H1 (cell line): ENCODE measurements at places on chromosomes 3 and 15. TPM values are rescaled to one million over a fixed set of nuclear protein-coding genes. Genes with fewer than 3 reads are reported as not detected.
A peak's percentile ranks its signal among the peaks of the same experiment; 100 is the strongest.

DNA sequence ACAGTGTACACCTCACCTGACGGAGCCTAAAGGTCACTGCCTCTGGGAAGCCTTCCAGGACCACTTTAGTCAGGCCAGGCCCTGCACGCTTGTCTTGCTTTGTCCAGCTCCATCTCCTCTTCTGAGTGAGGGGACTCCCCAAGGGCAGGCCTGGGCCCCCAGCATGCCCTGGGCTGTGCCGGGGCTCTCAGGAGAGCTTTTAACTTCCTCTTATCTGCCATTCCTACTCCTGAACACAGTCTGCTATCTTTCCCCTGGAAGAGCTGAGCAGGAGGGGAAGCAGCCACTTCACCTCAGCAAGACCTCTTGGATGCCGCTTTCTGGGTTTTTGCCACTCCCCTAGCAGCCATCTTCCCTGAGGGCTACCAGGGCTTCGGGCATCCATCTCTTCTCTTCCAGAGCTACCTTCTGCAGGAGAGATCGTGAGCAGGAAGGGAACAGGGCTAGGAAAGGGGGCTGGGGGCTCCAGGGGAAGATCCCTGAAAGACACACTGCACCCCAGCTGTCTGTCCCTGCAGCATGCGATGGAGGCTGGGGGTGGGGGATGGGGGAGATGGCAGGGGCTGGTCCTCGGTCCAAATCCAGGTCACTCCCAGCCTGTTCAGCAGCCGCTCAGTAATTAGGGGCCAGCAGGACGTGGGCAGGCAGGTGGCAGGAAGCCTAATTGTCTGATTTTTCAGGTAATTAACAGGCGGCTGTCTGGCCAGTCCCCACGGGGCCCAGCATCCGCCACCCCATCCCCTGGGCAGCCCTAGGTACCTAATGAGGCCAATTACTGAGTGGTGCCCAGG is 19.9 kb upstream of the RPL29 start:
- no peak for DNase-seq

DNA sequence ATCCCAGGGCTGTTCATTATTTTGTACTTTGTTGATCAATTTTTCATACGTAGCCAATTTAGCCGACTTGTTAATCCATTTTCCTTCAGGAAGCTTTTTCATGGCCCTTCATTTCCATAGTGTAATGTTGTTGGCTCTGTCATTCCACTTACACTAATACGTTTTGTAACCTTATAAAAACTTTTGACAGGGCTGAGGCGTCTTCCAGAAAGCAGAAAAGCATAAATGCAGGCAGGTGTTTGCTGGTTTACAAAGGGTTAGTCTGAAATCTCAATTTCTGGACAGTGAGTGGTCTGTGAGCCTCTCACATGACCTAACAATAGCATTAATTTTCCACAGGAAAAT is 444.0 kb downstream of the OTOL1 start:
- no peak for DNase-seq

GRCh38 chr3:120224237-120224636 is 60.8 kb downstream of the GPR156 start:
- no peak for DNase-seq

DNA sequence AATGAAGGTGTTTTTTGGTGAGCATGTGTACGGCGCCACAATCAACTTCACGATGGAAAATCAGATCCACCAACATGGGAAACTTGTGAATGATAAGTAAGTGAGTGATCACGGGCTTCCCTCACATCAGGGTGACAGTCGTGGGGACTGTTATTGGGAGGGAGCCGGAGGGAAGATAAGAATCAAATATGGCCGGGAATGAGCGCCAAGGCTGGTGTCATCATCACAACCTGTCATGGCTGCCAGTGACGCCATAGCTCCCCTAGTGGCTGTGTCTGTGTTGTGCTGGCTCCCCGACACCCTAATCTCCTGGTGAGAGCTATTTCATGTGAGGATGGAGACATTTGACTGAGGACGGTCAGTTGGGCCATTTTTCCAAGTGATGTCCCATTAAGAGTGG is 168.5 kb downstream of the SV2B start:
- DNase-seq = peak; percentile 75

GRCh38 chr3:1092771-1093170 is at the start of gene CNTN6:
Gene CNTN6, plus strand, starts transcription at chr3:1093024. Its CDS starts 54,985 bp downstream, at chr3:1148009.
- no peak for DNase-seq

GRCh38 chr15:62977952-62978811 is 64.4 kb upstream of the TPM1 start:
- DNase-seq = no peak

GRCh38 chr3:17709236-17709810 is 33.1 kb downstream of the TBC1D5 start:
- no peak for DNase-seq

DNA sequence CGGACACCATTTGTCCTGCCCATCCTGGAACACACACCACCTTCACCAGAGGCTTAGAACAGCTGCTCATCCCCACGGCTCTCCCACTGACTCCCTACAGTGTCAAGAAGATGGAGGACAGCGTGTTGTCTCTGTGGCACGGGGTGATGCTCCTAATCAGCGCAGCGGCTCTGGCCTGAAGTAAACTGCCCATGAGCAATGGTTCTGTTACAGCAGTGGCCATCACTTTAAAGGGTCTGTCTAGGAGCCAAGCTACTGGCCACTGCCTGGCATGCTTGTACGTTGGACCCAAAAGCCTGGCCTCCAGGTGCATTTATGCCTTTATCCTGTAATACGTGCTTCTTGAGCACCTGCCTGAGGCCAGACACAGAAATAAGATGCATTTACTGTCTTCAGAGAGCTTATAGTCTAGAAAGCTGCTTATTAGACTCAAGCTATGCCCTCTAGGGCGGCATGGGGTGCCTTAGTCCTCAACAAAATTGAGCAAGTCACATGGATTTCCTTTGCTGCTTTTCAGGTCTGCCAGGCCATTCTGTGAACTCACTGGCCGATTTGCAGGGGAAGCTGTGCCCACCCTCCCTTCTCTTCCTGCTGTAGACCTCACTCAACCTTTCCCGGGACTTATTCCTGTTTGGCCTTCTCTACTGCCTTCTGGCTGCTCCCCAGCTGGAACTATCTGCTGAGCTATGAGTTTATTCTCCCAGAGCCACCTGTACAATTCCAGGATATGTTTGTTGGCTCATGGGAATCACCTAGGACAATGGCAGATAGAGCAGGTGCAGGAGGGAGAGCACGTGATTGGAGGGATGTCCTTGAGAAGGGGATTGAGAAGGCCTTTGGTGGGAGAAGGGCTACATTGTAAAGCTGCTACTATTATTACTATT is 51.9 kb downstream of the STARD5 start:
- no peak for DNase-seq

GRCh38 chr15:52789601-52790168 is 451 bp downstream of the ONECUT1 start:
- DNase-seq = peak; percentile 67

DNA sequence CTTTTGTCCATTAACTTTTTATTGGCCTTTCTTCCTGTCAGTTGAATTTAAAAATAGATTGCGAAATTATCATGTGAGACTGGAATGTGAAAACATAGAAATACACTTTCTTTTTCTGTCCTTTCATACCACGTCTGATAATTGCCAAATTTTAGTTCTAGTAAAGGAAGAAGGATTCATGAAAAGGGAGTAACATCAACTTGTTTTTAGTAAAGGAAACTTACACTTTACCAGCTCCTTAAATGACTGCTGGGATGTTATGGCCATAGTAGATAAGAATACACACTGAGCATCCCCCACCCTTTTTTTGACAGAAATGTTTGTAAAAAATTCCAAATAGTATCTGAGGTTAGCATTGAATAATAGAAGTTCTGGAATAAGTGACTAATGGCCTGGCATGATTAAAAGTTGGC is 137.9 kb downstream of the NEO1 start:
- no peak for DNase-seq

Gene CLRN1
- 0.35 and 0.59 TPM in 2 replicates for total RNA-seq

Gene PDZRN3
- total RNA-seq = 16.8 and 20.5 TPM in 2 replicates

Gene DHX30
- 97.7 and 97.9 TPM in 2 replicates for total RNA-seq

DNA sequence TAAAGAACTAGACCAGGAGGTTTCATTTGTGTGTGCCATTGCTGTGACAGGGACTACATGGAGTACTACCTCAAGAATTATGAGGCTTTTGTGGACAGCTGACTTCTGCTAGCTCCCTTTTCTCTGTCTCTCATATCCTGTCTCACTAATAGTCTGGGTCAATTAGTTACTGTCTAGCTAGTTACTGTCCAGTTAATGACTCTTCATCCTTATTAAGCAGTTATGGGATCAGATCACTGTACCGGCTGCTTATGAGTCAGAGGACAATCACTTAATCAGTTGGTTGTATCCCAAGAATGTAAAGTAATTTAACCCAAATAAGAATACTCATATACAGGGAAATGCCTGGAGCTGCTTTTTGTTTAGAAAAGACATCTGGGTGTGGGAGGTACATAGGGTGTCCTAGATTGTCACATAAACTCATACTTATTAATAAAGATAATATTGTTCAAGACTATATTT is 158.0 kb downstream of the CDIN1 start:
- DNase-seq = no peak

- DNase-seq = no peak
Measured at GRCh38 chr3:49362561-49362960, 4.4 kb upstream of the GPX1 start.

Gene SYNM
- 2.0 and 2.2 TPM in 2 replicates for total RNA-seq

DNA sequence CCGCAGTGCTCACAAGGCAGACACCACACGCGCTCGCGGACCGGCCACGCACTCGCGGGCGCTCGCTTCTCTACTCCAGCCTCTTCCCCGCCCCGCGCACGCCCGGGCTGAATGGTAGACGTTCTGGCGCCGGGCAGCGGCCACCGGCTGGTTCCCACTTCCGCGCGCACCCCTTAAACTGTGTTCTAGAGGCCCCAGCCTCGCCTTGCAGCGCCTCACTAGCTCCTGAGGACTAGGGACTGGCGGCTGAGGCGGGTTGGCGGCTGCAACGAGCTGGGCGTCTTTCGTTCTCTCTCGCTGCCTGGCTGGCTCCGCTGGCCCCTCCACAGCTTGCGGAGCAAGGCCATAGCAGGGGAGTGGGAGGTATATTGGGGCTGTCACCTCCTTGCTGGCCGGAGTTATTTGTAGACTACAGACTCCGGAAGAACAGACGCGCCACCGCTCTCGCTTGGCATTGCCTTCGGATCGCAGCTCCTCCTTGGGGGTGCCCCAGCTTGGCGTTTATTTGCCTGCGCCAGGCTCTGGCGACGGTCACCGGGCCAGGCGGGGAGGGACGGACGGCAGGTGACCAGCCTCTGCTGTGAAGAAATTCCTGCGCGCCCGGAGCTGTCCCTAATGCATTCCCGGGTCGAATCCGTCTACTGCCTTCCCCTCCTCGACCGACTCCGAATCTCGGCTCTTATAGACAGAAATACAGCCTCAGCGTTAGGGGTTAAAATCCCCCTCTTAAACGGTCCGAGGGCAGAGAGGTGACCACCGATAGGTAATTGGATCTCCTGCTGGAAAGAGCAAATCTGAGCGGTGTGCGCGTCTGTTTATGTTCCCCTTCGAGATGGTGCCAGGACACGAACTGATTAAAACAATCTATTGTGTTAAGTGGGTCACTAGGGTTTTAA is 1.3 kb downstream of the GREM1 start:
- peak; percentile 73 for DNase-seq

GRCh38 chr3:42159706-42160472 is 68.7 kb downstream of the TRAK1 start:
- peak; percentile 82 for DNase-seq

- DNase-seq = no peak
Measured at GRCh38 chr3:171691485-171691884, 118.8 kb downstream of the PLD1 start.

Gene HGD
- total RNA-seq = not detected in 2 replicates

GRCh38 chr3:49554633-49555265 is 472 bp downstream of the BSN start:
- peak; percentile 86 for DNase-seq

- DNase-seq = no peak
Measured at GRCh38 chr15:36612063-36612788, 32.8 kb downstream of the CDIN1 start.

DNA sequence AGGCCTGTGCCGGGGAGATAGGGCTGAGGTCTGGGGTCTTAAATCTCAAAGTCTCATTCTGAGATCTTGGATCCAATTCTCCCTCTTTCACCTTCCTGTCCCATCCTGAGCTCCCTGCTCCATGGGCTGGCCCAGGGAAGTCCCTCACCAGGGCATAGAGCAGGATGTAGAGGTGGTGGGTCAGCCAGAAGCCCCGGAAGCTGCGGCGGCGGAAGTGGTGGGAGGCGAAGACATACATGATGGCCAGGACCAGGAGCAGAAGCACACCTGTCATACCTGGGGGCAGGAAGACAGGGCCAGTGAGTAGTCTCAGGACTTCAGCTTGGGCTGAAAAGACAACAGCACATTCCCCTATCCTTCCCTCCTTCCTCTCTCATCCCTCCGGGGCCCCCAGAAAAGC is 16.5 kb downstream of the DUOX2 start:
- DNase-seq = no peak

Gene PRSS50
- 0.47 and 0.73 TPM in 2 replicates for total RNA-seq

DNA sequence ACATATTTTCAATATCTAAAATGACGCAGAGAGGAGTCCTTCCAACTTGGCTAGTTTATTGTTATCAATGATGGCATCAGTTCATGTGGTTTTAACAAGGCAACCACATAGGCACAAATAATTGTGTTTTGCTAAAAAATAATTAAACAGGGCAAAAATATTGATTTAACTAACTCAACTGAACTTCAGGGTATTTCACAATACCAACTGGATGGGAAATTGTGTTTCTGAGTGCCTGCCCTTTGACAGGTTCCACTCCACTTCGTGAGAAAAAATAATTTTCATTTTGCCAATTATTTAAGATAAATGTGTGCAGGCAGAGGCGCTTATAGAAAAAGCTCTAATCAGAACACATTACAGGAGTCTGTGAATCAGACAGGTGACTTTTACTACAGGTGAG is 689.3 kb upstream of the CCDC54 start:
- no peak for DNase-seq

- DNase-seq = peak; percentile 86
Measured at GRCh38 chr15:73927476-73928240, 1.4 kb downstream of the LOXL1 start.

- DNase-seq = no peak
Measured at GRCh38 chr3:42173307-42173706, 82.2 kb downstream of the TRAK1 start.

- no peak for DNase-seq
Measured at GRCh38 chr15:93359425-93360131, 270.6 kb upstream of the RGMA start.

Gene MKRN2
- 17.6 and 17.8 TPM in 2 replicates for total RNA-seq

GRCh38 chr3:48413086-48413485 is 16.8 kb downstream of the PLXNB1 start:
- DNase-seq = no peak

GRCh38 chr3:46947546-46947901 is 29.0 kb downstream of the CCDC12 start:
- no peak for DNase-seq

Gene MITF
- total RNA-seq = 1.4 and 1.9 TPM in 2 replicates

GRCh38 chr15:90872486-90873184 is 4.2 kb downstream of the FURIN start:
- DNase-seq = no peak

Gene CCR9
- not detected in 2 replicates for total RNA-seq

Gene LRRC2
- total RNA-seq = 6.4 and 7.3 TPM in 2 replicates
